SJCRH30 (cell line): ENCODE measurements at places on chromosomes 1 and 21. TPM values are rescaled to one million over a fixed set of nuclear protein-coding genes. Genes with fewer than 3 reads are reported as not detected.

GRCh38 chr1:214698559-214698958 is 95.6 kb downstream of the CENPF start:
- no peak overlapping the region for H3K27ac ChIP-seq
- no peaks in the 10 kb centered on the region for H3K4me1 ChIP-seq
- no peak overlapping the region for H3K4me3 ChIP-seq
- DNase-seq, result no peak
- H3K27me3 ChIP-seq, result no peaks in the 10 kb centered on the region

DNA sequence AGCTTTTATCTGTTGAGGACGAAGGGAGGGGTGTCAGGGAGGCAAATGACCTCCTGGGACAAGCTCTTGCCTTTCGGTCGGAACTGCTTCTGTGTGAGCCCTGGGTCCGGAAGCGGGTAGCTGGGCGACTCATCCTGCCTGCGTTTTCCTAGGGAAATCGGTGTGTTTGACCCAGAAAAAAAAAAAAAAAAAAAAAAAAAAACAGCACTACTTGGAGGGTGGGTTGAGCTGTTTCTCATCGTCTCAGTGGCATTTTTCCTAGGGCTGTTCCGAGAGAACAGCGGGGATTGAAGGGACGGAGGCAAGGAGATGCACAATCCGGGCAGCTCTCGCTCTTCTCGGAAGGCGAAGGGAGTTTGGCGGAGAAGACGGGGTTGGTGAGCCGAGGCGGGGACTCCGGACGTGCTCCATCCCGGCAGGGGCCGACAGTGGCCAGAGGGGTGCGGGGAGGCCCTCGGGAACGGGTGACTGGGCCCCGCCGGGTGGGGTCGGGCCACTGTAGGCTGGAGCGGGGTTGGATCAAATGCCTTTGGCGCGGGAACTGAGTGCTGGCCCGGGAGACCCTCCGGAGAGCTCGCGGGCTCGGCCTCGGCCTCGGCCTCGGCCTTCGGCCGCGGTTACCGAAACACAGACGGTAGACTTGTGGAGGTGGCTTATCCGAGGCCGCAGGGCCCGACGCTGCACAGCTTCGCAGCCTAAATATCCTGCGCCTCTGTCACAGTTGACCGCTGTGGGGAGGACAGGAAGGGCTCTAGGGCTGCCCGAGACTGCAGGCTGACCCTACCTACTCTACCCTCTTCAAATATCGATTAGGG is 2.4 kb upstream of the BARHL2 start:
- DNase-seq, result no peak
- no peak overlapping the region for H3K4me3 ChIP-seq
- H3K27ac ChIP-seq, result no peak overlapping the region

- no peak for DNase-seq
- no peaks in the 10 kb centered on the region for H3K27me3 ChIP-seq
- no peaks in the 10 kb centered on the region for H3K4me1 ChIP-seq
These were observed 2.3 kb upstream of the SCYL3 start for GRCh38 chr1:169896013-169896412.

DNA sequence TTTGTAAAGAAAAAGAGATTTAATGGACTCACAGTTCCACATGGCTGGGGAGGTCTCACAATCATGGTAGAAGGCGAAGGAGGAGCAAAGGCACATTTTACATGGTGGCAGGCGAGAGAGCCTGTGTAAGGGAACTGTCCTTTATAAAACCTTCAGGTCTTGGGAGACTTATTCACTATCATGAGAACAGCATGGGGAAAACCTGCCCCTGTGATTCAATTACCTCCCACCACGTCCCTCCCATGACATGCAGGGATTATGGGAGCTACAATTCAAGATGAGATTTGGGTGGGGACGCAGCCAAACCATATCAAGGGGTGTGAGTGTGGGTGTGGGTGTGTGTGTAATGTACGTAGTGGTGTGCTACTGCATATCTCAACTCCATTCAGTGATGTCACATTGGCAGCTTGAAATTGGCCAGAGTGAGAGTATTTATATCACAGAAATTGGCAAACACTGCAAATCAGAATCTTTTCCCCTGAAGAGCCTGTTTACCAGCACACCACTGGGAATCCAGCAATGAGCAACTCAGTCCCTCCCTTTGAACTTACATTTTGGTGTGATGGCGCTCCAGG is 5.4 kb downstream of the ARHGEF10L start:
- H3K36me3 ChIP-seq, result no peaks in the 10 kb centered on the region
- H3K27ac ChIP-seq, result no peak overlapping the region
- H3K4me3 ChIP-seq, result no peak overlapping the region
- no peak for DNase-seq
- no peaks in the 10 kb centered on the region for H3K4me1 ChIP-seq

- DNase-seq, result no peak
- no peak overlapping the region for H3K27ac ChIP-seq
- H3K36me3 ChIP-seq, result no peaks in the 10 kb centered on the region
- no peak overlapping the region for H3K4me3 ChIP-seq
- H3K4me1 ChIP-seq, result no peaks in the 10 kb centered on the region
These were observed 648.4 kb downstream of the PLA2G4A start for GRCh38 chr1:187477103-187477502.

- H3K4me3 ChIP-seq, result no peak overlapping the region
- no peak overlapping the region for H3K27ac ChIP-seq
- H3K27me3 ChIP-seq, result no peaks in the 10 kb centered on the region
- DNase-seq, result no peak
These were observed 37.6 kb upstream of the SAMSN1 start for GRCh38 chr21:14583629-14584255.

- peaks cover 6% of the 10 kb centered on the region; the same call in 1 of the 2 replicates for H3K4me1 ChIP-seq
- H3K4me3 ChIP-seq, result no peak overlapping the region
- H3K36me3 ChIP-seq, result peaks cover 25% of the 10 kb centered on the region
- DNase-seq, result no peak
These were observed 41.5 kb downstream of the CBS start for GRCh38 chr21:43034101-43034500.

- no peak overlapping the region for H3K4me3 ChIP-seq
- H3K27ac ChIP-seq, result no peak overlapping the region
- H3K27me3 ChIP-seq, result no peaks in the 10 kb centered on the region
- H3K4me1 ChIP-seq, result no peaks in the 10 kb centered on the region
- no peak for DNase-seq
- peaks cover 17% of the 10 kb centered on the region for H3K36me3 ChIP-seq
These were observed 324.8 kb downstream of the VAV3 start for GRCh38 chr1:107640207-107640606.

DNA sequence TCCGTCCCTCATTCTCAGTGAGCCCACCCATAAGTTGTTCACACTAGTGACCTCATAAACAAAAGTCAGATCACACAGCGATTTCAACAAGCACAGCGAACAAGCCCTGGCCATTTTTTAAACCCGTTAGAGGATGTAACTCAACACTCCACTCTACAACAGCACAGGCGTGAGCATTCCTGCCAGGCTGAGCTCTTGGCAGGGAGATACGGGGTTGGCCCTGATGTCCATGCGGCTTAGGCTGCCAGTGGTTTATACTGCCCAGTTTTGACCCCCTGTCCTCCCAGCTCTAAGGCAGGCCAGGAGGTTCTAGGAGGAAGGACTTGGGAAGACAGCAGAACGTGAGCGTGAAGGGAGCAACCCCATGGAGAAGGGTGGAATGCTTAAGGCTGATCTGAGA is 35.0 kb downstream of the PARP1 start:
- H3K27ac ChIP-seq, result no peak overlapping the region; the same call in 1 of the 2 replicates
- DNase-seq, result no peak
- H3K36me3 ChIP-seq, result peaks cover 100% of the 10 kb centered on the region
- H3K4me1 ChIP-seq, result no peaks in the 10 kb centered on the region

DNA sequence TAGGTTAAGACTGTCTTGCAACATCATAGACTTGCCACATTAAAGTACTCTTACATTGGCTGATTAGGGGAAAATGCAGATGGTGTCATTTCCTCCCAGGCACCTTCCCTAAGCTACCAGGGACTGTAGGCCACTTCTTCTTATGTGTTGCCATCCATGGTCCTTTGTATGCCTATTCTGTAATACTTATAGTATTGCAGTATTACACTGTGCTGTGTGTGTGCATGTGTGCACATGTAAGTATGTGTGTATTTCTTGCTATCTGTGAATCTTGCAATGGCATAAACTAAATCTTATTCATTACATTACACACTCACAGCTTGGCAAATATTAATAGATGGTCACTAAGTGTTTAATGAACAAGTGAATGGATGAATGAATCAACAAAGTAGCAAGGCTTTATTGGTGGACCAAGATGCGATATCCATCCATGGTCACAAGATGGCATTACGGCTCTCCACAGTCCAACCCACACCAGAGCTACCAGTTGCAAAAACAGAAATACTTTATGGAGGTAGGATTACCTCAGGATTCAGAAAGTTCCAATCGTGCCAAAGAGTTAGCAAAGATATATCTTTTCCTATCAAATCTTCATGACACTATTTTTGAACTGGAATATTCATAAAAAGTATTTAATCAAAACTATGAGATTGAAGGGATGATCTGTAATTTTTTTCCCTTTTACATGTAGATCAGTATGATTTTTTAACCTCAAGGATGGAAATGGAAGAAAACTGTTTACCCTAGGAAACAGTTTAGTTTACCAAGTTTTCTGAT is 160.2 kb downstream of the DENND1B start:
- H3K4me1 ChIP-seq, result 0 out of 2 replicates have a peak, but pooled peaks cover 3% of the 10 kb centered on the region
- DNase-seq, result peak; percentile 19
- H3K27ac ChIP-seq, result no peak overlapping the region
- H3K4me3 ChIP-seq, result no peak overlapping the region
- no peaks in the 10 kb centered on the region for H3K36me3 ChIP-seq
- H3K27me3 ChIP-seq, result no peaks in the 10 kb centered on the region

DNA sequence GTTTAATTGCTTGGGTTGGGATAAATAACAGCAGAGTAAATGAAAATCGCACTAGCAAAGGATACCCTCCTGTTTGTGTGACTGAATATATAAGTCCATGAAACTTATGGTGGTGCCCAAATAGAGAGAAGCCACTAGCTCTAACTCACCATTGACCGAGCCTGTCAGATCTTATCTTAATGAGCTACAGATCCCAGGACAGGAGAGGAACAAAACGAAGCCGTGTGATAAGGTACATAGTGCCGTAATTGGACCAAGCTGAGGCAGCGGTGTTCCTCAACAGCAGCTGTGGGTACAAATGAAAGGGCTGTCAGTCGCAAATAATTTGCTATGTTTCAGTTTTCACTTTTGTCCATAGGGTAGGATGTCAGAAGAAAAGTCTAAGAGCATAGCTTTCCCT is 276.1 kb downstream of the PTBP2 start:
- DNase-seq, result no peak
- H3K4me1 ChIP-seq, result no peaks in the 10 kb centered on the region
- no peaks in the 10 kb centered on the region for H3K27me3 ChIP-seq
- no peak overlapping the region for H3K27ac ChIP-seq
- H3K36me3 ChIP-seq, result no peaks in the 10 kb centered on the region
- H3K4me3 ChIP-seq, result no peak overlapping the region

DNA sequence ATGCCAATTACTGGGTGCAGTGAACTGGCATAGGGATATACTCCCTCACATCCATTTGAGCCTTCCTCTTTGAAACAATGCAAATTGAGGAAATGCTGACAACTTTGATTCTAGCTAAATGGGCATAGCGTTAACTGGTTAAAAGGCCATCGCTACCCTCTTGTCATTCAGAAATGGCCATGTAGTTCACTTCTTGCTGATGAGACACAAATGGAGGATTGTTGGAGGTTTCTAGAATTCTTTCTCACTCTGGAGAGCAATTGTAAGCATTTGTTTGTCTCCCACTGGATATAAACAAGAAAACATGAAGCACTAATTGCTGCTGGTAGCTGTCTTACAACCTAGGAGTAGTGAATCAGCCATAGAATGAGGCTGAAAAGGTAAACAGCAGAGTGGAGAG is 14.4 kb downstream of the PRDX6 start:
- H3K4me1 ChIP-seq, result no peaks in the 10 kb centered on the region
- peaks cover 28% of the 10 kb centered on the region for H3K36me3 ChIP-seq
- H3K4me3 ChIP-seq, result no peak overlapping the region
- no peak overlapping the region for H3K27ac ChIP-seq

DNA sequence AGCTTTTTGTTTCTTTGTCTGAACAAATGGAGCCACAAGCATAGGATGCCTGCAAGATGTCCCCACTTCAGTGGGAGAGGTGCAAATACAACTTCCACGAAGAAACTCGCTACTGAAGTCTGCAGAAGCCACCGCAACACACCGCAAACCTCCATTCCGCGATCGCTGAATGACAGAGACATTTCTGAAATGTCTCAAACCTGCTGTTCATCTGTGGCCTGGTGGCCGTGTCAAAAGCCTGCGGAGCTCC is 1.0 kb downstream of the TP53BP2 start:
- no peak for DNase-seq
- peak overlapping the region; percentile 93 for H3K4me3 ChIP-seq
- H3K27ac ChIP-seq, result peak overlapping the region; percentile 73
- no peaks in the 10 kb centered on the region for H3K27me3 ChIP-seq
- no peaks in the 10 kb centered on the region for H3K36me3 ChIP-seq
- H3K4me1 ChIP-seq, result peaks cover 4% of the 10 kb centered on the region; the same call in 1 of the 2 replicates

DNA sequence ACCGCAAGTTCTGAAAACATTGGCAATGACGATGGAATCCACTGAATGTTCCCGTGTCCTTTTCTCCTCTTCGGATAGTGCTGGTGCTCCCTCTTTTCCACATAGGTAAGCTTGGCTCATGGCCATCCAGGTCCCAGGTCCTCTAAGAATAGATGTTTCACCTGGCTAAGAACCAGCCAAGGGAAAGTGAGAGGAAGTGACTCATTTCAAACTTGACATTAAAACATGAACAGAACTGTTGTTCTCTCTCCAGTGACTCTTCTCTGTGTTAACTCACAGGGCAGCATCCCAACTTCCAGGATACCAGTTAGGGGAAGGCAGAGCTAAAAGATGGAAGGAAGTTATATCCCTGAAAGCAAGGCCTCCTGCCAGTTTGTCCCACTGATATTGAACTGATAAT is 493.8 kb upstream of the CHRM3 start:
- H3K27me3 ChIP-seq, result no peaks in the 10 kb centered on the region
- no peak for DNase-seq
- H3K4me1 ChIP-seq, result no peaks in the 10 kb centered on the region

ATP1B1 gene
- total RNA-seq, result 18.5 and 19.7 TPM in 2 replicates

INAVA gene
- 16.1 and 19.8 TPM in 2 replicates for total RNA-seq

NBPF11 gene
- total RNA-seq, result 4.7 and 5.7 TPM in 2 replicates

HAX1 gene
- 59.6 and 66.5 TPM in 2 replicates for total RNA-seq
